ENCODE measurements at places on chromosomes 12 and 14.
A peak's percentile ranks its signal among the peaks of the same experiment; 100 is the strongest.

DNA sequence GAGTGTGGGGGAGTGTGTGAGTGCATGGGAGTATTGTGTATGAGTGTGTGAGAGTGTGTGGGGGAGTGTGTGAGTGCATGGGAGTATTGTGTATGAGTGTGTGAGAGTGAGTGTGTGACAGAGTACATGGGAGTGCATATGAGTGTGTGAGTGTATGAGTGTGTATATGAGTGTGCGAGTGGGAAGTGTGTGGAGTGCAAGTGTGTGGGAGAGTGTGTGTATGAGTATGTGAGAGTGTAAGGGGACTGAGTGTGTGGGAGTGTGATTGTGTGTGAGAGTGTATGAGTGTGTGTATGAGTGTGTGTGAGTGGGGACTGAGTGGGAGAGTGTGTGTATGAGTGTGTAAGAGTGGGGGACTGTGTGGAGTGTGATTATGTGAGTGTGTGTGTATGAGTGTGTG, 40.7 kb downstream of the PRIMA1 start:
- no peak for DNase-seq

GRCh38 chr14:20455355-20456300, 602 bp downstream of the APEX1 start:
- DNase-seq: no peak

- DNase-seq: no peak
These were observed 13.0 kb upstream of the FMNL3 start for GRCh38 chr12:49720214-49720613.

- DNase-seq: peak; percentile 19
These were observed 20.6 kb upstream of the CLEC2D start for GRCh38 chr12:9648701-9649531.

DNA sequence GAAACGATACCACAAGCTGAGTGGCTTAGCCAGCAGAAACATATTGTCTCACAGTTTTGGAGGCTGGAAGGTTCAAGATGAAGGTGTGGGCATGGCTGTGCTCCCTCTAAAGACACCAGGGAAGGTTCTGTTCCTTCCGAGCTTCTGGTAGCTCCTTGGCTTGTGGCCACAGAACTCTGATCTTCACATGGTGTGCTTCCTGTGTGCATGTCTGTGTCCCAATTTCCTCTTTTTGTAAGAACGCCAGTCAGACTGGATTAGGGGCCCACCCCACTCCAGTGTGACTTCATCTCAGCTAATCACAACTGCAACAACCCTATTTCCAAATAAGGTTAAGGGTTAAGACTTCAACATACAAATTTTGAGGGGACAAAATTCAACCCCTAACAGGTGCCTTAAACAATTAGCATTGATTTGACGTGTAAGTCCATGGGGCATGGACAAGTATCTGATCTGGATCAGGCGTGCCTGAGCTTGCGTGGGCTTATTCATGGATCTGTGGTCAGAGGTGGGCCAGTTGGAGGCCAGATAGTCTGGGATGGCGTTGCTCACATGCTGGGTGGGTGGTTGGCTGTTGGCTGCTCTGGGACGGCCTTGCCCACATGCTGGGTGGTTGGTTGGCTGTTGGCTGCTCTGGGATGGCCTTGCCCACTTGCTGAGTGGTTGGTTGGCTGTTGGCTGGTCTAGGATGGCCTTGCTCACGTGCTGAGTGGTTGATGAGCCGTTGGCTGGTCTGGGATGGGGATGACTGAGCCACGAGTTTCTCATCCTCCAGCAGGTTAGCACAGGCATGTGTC, 88.5 kb downstream of the LGMN start:
- DNase-seq: peak; percentile 51

DNA sequence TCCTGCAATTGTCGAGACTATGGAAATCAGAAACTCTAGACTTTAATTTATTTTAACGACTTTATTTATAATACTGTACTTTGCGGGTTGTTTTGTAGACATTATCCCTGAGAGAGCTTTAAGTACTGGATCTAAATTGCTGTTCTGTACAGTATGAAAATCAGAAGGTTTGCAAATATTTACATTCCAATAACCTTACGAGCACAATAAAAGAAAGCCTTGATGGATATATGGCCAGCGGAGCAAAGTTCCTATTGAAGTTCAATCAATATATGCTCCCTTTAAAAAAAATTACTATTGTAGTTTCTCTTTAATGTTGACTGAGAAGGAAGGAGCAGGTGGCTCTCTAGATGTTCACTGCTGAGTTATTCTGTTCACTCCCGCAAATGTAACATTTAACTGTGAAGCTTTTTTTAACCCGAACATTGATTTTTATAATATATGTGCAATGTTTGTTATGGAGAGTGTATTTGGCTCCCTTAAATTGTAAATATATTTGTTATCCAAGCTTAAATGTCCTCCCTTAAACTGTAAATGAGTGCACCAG, 235.3 kb downstream of the PLCZ1 start:
- no peak for DNase-seq

DNA sequence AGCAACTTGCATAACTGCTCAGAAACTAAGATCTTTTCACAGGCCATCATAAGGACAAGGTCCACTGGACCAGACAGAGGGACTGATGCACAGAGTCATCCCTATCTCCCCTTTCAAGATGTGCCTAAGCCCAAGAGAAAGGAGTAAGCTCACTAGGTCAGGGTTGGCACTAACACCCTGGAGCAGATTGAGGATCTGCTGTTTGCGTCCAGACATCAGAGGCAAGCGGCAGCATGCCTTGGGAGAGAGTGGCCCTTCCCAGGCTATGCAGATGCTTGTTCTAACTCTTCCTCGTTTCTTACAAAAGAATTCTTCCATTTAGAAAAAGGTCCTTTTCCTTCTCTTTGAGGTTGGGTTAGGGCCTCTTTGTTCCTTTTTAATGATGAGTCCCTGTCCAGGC, 187.2 kb downstream of the KCNA5 start:
- DNase-seq: no peak

DNA sequence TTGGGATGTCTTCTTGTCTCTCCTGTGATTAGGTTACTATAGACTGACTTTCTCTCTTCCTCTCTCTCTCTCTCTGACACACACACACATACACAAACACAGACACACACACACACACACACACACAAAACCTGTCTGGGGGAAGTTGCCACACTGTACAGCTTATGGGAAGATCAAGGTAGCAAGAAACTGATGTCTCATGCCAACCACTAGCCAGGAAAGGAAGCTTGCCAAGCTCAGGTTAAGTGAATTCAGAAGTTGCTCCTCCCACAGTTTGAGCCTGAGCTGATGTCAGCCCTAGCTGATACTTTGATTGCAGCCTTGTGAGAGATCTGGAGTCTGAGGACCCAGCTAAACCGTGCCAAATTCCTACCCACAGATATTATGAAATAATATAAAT, 67.1 kb downstream of the PPFIA2 start:
- DNase-seq: no peak

DNA sequence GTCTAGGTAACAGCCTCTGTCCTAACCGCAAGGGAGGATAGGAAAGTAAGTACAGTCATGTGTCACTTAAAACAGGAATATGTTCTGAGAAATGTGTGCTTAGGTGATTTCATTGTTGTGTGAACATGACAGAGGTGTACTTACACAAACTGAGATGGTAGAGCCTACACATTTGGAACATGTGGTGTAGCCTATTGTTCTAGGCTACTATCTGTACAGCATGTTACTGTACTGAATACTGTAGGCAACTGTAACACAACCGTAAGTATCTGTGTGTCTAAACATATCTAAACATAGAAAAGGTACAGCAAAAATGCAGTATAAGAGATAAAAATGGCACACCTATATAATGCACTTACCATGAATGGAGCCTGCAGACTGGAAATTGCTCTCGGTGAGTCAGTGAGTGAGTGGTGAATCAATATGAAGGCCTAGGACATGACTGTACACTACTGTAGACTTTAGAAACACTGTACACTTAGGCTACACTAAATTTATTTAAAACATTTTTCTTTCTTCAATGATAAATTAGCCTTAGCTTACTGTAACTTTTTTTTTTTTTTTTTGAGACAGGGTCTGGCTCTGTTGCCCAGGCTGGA, 13.2 kb upstream of the MDM2 start:
- DNase-seq: no peak

GRCh38 chr12:69898236-69898635, 73.2 kb downstream of the MYRFL start:
- no peak for DNase-seq

DNA sequence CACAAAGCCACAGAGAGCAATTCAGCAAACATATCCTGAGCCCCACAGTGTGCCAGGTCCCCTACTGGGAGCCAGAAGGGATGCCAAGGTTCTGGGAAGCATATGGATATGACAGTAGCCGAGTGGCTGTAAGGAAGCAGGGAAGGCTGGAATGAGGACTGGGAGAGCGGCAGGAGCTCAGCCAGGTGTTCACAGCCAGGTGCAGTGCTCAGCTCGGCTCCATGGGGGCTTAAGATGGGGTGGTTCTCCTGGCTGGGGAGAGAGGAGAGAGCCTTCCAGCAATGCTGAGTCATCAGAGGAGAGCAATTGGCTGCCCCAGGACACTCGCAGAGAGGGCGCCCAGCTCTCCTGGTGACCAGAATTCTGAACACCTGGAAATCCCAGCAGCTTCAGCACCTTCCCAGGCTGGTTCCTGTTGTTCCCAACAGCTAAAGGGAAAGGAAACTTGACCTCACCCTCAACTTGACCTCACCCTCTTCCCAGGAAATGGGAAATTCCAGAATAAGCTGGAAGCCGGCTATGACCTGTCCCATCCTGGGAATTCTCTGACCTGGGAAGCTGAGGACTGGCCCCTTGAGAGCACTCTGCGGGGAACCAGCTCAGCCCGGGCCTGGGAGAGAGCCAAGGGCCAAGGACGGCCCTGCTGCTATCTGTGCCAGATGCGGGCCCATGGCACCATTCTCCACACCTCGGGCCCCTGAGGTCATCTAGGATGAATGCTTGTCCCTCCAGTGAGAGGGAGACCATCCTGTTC, 34.6 kb downstream of the SLC6A12 start:
- no peak for DNase-seq

DNA sequence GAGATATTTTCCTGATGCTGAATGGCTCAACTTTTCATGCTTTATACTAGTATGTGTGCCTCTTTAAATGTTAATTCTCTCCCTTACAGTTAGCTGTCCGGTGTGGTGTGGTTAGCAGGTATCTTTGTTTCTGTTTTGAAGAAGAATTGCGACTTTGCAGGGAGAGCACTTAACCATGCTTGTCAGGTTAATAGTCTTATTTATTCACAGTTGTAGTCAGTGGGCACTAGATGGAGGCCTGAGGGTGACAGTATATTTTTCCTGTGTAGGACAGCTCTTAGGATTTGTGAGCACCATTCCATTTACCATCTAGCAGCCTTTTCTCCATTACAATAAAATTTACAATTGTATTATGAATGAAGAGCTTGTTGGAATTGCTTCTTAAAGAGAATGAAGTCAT, 34.9 kb downstream of the PDE3A start:
- no peak for DNase-seq

GRCh38 chr12:132115500-132115899, 28.6 kb downstream of the DDX51 start:
- no peak for DNase-seq

GRCh38 chr12:15963271-15963670, 52.1 kb downstream of the DERA start:
- no peak for DNase-seq

- no peak for DNase-seq
These were observed 45.1 kb upstream of the KITLG start for GRCh38 chr12:88625356-88625755.

DNA sequence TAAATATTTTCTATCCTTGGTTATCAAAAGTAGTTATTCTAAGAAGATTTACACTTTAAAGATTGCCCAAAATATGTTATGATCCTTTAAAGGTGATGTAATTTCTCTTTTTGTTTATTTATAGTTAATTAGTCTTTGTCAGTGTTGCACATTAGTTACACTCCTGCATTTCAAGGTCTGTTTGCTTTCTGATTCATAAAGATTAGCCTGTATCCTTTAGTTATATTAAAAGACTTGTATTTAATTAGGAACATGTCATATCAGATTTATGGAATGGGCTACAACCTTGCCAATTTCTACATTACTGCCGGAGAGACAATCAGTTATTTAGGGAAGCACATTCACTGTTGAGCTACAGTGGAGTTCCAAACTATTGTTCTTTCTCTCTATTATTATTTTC, 3.5 kb downstream of the EPYC start:
- no peak for DNase-seq

DNA sequence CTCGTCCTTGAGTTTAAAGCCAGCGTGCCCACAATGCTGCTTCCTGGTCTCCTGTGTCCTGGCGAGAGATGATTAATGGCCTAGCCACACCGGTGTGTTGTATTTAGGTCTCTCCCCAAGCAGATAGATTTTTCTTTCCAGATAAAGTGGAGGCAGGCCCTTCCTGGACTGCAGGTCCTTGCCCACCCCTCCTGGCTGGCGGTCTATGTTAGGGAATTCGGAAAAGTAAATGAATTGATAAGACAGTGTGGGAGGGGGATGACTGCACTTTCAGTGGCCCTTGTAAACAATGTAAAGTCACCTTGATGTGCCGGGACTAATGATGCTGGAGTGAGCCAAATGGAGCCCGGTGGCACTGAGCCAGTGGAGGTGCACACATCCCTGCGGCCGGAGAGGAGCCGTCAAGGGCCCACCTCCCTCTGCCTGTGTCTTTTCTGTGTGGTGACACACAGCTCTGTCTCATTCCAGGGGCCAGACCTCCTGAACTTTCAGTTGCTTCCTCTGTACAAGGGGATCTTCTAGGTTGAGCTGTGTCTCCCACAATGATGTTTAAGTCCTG, 70.6 kb upstream of the ESRRB start:
- no peak for DNase-seq

DNA sequence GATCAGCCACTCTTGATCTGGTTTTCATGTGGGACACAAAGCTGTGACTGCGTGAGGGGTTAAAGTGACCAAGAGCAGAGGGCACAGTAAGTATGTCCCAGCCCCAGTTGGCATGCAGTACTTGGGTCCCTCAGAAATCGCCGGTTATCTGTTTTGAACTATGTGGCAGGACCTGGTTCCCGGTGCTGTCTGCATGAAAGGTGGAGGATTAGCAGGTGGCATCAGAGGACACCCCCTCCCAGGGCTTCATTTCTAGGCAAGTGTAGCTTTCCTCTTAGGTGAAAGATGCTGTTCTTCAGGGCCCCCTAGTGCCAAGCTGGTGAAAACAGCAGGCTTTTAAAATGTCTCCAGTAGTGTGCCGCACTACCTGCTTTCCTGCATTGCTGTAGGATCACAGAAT, 57.1 kb downstream of the ATG14 start:
- peak; percentile 47 for DNase-seq

GRCh38 chr12:84911271-84912197, 1.1 kb downstream of the SLC6A15 start:
- no peak for DNase-seq

- no peak for DNase-seq
These were observed 24.9 kb downstream of the SLC6A12 start for GRCh38 chr12:188910-189621.
